ENCODE measurements at places on chromosomes 6 and 20.

- no peak for DNase-seq
Measured at GRCh38 chr6:170280689-170281045, 10.2 kb downstream of the DLL1 start.

DNA sequence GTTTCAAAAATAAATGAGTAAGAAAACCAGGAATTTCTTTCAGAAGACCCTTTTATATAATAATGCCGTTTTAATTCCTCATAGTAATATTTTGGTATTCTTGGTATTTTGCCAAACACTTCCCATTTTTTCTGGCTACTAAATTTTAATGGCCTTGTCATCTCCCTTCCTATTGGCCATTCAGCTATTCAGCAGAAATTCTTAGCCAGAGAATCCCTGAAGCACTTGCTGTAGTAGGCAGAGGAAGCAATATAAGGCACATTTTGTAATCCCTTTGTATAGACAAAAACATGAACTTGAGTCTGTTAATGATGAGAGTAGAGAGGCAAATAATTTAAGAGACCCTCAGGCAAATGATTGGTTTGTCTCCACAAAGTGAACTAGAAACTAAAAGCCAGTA is 118.4 kb upstream of the LAMP5 start:
- no peak for DNase-seq

- DNase-seq: no peak
Measured at GRCh38 chr20:4017051-4017712, 1.8 kb upstream of the RNF24 start.

GRCh38 chr6:149118737-149119653 is 198.5 kb upstream of the TAB2 start:
- DNase-seq: no peak

GRCh38 chr6:116451916-116452315 is 9.3 kb upstream of the CALHM6 start:
- DNase-seq: no peak

- DNase-seq: no peak
Measured at GRCh38 chr20:24766826-24767622, 182.0 kb upstream of the CST7 start.

DNA sequence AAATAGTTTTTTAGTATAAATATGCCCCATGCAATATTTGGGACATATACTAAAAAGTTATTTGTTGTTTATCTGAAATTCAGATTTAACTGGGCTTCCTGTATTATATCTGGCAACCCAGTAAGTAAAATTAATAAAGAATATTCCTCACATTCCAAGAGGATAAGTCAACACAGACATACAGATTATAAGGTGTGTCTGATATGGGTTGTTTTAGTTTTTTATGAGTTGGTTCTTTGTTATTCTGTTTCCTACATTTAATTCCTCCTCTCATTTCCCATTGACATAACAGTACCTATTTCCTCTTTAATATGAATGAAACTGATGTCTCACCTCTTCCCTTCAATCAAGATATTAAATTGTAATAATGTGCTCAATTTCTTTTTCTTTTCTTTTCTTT is 1.7 kb upstream of the PLA2G7 start:
- no peak for DNase-seq

GRCh38 chr20:21339499-21339898 is 36.4 kb downstream of the XRN2 start:
- DNase-seq: no peak

DNA sequence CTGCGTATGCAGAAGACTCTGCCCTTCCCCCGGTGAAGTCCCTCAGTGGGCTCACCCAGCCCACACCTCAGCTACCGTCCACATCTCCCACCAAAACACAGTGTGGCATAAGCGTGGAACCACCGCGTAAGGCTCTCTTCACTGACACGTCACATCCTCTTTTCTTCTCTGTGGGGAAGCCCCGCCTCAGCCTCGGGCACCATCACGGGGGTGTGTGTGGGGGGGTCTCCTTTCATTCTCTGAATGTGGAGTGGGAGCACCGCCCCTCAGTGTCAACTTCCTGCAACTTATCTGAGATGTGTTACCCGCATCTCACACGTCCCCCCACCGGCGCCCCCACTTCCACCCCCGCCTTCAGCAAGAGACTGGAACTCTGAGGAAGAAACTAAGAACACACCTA is 388.4 kb upstream of the JARID2 start:
- no peak for DNase-seq

DNA sequence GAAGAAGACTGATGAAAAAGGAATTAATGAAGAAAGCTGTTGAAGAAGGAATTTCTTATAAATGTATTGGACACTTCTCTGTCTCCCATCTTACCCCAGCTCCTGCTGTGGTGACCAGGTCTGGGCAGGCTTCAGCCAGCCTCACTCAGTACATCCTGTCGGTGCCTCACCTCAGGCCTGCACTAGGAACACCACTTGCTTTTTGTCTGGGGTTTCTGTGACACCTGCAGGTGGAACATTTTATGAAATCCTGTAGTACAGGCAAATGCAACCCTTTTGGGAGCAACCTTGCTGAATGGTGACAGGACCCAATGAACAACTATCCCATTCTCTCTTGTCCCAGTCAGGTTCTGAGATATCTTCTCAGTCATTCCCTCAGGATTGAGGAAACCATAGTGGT is 129.7 kb downstream of the PRDM13 start:
- DNase-seq: no peak

- DNase-seq: peak; percentile 48
Measured at GRCh38 chr6:26045928-26046368, 41.3 kb upstream of the HFE start.

All from fibroblast of skin of right quadriceps (primary cell).